ENCODE measurements at places on chromosomes 1 and 21.

DNA sequence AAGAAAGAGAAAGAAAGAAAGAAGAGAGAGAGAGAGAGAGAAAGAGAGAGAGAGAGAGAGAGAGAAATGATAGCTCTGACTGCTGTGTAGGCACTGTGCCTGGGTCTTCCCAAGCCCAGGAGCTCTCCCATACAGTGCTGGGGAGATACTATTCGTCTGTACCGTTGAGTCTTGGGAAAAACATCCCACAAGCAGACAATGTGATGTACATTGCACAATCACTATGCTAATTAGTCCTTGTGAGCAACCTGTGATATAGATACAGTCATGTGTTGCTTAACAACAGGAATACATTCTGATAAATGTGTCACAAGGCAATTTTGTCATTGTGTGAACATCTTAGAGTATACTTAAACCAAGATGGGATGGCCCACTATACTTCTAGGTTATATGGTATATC, 381.0 kb downstream of the HHAT start:
- no peak for DNase-seq

DNA sequence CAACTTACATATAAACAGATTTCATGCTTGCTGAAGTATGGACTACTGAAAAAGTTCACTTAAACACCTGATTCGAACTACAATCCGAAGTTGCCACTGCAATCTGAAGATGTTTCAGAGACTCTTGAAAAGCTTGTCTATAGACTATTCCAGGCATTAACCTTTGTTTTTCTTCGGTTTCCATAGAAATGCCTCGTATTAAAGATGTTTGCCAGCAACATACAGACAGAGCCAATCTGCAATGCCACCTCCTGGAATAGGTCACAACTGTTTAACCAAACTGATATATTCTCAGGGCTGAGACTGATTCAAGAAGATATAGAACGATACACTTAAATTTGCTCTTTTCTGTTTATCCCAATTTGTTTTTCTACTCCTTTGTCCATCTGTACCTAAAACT, 28.9 kb upstream of the DMRTB1 start:
- DNase-seq = no peak

DNA sequence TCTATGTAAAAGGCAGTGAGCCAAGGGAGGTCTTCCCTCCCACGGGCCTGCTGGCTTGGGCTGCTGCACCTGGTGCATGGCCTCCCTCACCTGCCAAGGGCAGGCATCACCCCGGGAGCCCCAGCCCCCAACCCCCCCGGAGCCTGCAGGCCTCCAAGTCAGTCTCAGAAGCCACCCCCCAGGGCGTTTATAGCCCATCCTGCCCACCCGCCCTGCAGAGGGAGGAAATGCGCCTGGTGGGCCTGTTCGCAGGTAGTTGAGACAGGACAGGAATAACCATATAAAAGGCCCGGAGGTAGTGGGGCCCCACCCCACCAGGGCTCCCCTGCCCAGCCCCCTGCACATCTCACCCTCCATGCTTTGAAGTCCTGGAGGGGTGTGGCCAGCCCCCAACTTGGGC, 18.2 kb upstream of the ARF1 start:
- no peak for DNase-seq

- DNase-seq = no peak
These were observed 3.2 kb downstream of the C1orf226 start for GRCh38 chr1:162384601-162385279.

All from NCI-H446 treated with DMSO at 0.1 percent for 48 hours (cell line).